ENCODE measurements at places on chromosomes 12 and 14.

GRCh38 chr14:92677087-92677668, 71.2 kb downstream of the LGMN start:
- DNase-seq, result peak; percentile 84

- no peak for DNase-seq
Measured at GRCh38 chr14:63992858-63993257, 140.1 kb downstream of the SYNE2 start.

- DNase-seq, result no peak
Measured at GRCh38 chr12:112146123-112146522, 20.8 kb downstream of the TRAFD1 start.

DNA sequence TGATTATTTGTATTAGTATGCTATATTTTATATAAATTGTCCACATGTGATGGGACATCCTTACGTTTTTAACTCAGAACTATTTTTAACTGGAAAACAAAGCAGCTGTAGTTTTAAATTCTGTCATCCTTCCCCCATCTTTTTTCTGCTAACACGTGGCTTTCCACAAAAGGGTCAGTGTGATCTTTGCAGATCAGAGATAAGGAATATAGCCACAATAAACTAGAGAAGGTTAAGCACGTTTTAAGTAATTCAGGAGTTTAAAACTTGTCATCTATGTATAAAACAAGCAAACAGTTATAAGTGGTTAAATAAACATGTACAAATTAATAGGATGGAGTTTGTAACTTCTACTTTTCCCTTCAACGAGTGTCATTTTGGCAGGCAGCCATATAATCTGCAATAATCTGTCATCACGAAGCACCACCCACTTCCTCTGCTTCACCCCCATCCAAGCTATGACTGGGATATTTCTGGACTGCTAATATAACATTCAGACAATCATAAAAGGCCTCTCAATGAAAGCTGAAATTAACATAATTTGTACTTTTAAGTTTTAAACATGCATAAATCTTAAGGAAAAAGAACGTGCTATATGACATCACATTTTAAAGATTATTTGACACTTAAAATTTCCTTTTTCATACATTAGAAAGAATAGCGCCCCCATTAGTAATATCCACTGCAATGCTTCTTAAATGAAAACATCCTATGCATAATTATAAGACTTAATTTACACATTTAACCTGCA, 15.3 kb downstream of the TAOK3 start:
- DNase-seq, result peak; percentile 48

- DNase-seq, result no peak
Measured at GRCh38 chr14:105273062-105273461, 24.7 kb downstream of the BTBD6 start.

- no peak for DNase-seq
Measured at GRCh38 chr14:63174760-63175191, 29.5 kb upstream of the RHOJ start.

DNA sequence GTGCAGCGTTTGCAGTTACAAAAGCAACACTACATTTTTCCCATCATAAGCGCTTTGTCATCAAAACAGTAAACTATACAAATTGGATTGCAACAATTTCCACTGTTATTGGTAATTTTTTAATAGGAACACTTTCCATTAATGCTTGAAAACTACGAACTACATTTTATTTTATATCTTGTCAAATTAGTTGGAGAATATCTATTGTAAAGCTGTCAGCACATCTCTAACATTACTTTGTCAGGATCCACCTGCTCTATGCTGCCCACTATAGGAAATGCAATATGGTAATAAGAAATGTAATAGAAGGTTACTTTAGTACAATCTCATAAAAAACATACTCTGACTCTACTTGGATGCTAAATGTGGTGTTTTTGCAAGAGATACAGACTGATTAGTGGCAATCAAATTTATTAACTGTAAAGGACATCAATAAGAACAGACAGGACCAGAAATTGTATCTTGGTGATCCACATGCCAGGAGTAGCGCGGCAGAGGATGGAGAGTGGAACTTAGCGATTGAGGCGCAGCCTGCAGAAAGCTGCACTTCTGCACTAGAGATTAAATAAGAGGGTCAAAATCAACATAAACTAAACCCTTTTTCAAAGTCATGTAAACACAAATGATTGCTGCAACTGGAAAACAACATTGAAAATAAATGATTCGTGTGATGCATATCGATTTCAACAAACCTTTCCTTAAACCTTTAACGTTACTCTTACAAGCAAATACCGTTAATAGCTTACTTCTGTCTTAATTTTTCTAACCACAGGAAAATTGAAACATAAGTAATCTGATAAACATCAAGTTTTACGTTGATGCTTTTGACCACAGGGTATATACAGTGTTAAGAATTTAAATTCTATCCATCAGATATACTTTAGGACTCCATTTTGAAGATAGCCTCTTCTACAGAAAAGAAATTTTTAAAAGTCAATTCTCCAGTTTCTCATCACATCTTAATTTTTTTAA, 3.6 kb upstream of the ARID2 start:
- peak; percentile 36 for DNase-seq

GRCh38 chr12:12716151-12716792, 896 bp upstream of the CDKN1B start:
- no peak for DNase-seq

- no peak for DNase-seq
Measured at GRCh38 chr12:13523536-13524307, 327.2 kb downstream of the EMP1 start.

DNA sequence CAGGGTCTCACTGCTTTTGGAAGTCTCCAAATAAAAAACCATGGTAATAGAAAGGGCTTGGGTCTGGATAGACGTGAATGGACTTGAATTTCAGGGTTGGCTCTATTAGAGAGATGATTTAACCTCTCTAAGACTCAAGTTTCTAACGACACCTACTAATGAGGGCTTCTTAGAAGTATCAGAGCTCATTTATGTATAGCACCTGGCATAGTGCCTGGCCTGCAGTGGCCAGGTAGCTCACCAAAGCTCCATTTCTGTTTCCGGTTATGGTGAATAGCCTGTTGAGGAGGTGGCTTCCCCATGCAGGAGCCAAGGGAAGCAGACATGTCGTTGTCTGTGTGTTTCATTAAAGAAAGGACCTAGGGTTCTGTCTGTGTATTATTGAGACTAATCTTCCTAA, 108.6 kb downstream of the ETV6 start:
- DNase-seq, result no peak

GRCh38 chr14:101505236-101505970, 55.9 kb upstream of the DIO3 start:
- DNase-seq, result no peak

DNA sequence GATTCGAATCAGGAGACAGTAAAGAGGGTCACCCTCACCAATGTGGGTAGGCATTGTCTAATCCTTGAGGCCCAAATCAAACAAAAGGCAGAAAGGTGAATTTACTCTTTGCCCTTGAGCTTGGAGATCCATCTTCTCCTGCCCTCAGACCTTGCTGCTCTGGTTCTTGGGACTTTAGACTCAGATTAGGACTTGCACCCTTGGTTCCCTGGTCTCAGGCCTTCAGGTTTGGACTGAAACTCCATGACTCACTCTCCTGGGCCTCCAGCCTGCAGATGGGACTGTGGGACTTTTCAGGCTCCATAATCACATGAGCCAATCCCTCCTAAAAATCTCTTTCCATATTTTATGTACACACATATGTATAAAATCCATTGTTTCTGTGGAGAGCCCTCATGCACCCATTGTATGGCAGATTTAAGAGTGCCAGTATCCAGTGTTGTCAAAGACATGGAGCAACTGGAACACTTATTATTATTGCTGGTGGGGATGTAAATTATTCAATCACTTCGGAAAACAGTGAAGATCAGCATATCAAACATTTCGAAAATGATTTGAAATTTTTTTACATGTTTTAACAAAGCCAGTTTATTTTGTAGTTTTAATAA, 48.7 kb downstream of the EID3 start:
- DNase-seq, result no peak

GRCh38 chr14:73782623-73783022, 68.4 kb upstream of the PNMA1 start:
- no peak for DNase-seq
